ENCODE measurements at places on chromosomes 6 and 20.
A peak's percentile ranks its signal among the peaks of the same experiment; 100 is the strongest.

DNA sequence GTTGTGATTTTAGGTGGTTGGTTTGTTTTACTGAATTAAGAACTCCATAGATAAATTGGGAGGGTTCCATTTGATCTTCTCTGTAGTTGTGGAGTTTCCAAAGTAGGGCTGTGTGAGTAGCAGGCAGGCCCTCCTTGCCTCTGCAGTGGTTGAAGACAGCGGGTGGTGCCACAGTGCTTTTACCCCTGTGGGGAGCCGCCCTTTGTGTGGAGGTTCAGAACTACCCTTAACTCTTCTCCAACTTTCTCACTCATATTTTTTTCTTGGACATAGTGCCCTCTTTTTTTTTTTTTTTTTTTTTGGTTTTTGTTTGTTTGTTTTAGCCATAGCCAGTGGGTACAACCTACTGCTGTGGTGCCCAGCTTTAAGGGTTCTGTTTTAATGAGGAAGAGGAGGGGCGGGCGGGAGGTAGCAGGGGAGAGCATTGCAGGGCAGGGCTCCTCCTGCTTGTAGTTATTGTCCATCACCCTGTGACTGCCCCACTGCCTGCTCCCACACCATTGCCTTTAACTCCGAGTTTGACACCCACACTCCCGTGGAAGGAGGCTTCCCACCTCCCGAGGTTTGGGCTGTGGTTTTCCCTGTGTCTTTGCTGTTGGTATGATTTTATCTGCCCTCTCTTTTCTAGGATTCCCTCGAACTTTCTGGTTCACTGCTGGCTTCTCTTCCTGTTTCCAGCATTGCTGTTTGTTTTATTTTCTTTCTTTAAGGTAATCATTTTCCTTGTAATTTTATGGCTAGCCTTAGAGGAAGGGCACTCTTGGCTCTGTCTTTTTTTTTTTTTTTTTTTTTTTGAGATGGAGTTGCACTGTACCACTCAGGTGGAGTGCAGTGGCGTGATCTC lies 50.7 kb downstream of the TIAM2 start:
- DNase-seq, result no peak

GRCh38 chr20:56843386-56843785 lies 214.3 kb downstream of the TFAP2C start:
- no peak for DNase-seq

GRCh38 chr6:71250099-71250602 lies 38.5 kb upstream of the OGFRL1 start:
- DNase-seq, result peak; percentile 70

DNA sequence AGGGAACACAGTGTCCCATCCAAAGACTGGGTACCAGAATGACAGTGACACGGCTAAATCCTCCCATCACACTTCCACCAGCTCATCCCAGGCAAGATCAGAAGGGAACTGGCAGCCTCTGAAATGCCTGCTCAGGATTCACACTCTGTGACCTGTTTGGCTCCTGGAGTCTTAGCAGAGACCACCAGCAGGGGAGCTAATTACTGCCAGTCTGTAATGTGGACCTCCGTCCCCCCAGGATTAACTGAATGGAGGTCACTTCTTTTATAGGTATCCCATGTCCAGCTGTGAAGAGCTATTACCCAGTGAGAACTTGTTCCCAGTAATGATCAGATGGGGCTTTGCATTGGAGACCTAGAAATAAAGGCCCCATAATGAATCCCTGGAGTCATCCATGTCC lies 45.2 kb downstream of the DEFB114 start:
- no peak for DNase-seq

DNA sequence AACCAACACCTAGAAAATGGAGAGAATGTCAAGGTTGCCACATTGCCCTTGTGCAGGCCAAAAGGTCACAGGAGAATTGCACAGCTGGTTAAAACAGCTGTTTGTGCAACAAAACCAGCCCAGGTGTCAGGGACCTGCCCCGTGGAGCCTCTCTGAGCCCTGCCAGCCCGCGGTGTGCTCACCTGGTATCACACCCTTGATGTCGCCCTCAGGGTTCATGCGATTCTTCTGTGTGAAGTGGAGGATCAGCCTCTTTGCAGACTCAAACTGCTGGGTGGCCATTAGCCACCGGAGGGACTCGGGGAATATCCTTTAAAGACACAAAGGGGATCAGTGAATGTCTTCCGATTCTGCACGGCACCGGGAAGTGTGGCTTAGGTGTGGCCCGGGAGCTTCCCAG lies 39.2 kb downstream of the PSMG4 start:
- no peak for DNase-seq

GRCh38 chr6:42779521-42779920 lies 2.3 kb upstream of the BICRAL start:
- no peak for DNase-seq

- no peak for DNase-seq
These were observed 59.6 kb downstream of the EFCAB8 start for GRCh38 chr20:32918296-32918695.

DNA sequence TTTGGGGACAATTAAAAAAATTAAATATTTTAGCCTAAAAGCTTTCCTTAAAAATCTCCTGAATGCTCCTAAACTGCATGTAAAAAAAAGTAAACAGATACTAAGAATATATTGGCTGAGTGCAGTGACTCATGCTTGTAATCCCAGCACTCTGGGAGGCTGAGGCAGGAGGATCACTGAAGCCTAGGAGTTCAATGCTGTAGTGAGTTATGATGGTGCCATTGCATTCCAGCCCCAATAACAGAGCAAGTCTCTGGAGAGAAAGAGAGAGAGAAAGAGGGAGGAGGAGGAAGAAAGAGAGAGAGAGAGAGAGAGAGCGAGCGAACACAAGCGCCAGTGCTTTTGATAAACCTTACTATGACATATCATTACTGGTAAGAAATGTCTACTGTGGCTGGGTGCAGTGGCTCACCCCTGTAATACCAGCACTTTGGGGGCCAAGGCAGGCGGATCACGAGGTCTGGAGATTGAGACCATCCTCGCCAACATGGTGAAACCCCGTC lies 58.8 kb downstream of the FKBP5 start:
- DNase-seq, result no peak

- DNase-seq, result peak; percentile 78
These were observed 25.1 kb upstream of the KIAA0408 start for GRCh38 chr6:127484212-127484863.

- DNase-seq, result peak; percentile 79
These were observed 21.9 kb upstream of the TAF8 start for GRCh38 chr6:42028234-42029061.

DNA sequence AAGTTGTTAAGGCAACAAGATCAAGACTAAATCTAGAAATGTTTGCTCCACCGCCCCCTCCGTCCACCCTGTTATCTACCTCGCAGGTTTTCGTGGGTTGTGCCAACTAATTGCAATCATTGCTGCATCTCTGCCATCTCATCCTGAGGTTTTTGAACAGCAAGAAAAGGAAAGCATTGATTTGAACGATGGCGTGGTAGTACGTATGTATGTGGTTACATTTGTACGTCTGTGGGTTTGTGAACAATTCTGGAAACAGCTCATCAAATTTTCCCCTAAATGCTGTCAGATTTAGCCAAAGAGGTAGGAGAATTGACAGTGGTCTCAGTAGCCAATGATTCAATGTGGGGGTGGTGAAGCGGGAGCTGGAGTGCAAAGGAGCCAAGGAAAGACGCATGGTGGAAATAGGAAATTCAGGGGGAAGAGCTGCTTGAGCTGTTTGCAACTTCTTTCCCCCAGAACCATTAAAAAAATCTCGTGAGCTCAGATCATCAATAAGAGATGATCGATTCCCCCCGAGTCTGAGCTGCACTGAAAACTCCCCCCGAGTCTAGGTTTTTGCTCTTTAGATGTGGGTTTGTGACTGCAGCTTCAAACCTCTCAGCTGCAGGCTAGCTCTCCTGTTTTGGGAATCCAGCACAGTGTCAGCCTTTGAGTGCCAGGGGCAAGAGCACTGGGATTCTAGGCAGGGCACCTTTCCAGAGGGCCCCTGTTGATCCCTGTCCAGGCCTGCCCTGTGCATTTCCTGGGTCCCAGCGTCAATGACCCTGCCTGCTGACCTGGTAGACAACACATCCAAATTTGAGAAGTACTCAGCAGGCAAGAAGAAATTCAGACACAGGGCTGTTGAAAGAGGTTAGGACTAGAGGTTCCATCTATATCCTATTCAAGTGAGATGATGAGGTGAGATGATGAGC lies 72.6 kb upstream of the LY86 start:
- DNase-seq, result no peak

- no peak for DNase-seq
These were observed 201.3 kb downstream of the EPHA7 start for GRCh38 chr6:93218096-93218495.

- DNase-seq, result no peak
These were observed 90.8 kb downstream of the TRMT11 start for GRCh38 chr6:126076992-126077664.

GRCh38 chr6:1230689-1231605 lies 81.0 kb upstream of the FOXQ1 start:
- no peak for DNase-seq

DNA sequence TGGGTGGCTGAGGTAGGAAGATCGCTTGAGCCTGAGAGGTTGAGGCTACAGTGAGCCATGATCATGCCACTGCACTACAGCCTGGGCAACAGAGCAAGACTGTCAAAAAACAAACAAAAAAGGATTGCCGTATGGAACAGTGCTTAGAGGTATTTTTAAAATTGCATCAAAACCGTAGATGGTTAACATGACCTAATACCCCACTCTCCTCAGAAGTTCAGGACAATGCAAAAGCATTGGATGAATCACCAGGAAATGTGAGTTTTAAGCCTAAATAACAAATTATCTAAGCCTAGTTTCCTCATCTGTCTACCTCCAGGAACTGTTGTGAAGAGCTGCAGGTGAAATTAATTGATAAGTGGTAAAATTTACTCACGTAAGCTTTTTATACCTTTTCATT lies 123.8 kb upstream of the ID4 start:
- no peak for DNase-seq

- no peak for DNase-seq
These were observed 49.7 kb downstream of the SYNE1 start for GRCh38 chr6:152587473-152587872.

DNA sequence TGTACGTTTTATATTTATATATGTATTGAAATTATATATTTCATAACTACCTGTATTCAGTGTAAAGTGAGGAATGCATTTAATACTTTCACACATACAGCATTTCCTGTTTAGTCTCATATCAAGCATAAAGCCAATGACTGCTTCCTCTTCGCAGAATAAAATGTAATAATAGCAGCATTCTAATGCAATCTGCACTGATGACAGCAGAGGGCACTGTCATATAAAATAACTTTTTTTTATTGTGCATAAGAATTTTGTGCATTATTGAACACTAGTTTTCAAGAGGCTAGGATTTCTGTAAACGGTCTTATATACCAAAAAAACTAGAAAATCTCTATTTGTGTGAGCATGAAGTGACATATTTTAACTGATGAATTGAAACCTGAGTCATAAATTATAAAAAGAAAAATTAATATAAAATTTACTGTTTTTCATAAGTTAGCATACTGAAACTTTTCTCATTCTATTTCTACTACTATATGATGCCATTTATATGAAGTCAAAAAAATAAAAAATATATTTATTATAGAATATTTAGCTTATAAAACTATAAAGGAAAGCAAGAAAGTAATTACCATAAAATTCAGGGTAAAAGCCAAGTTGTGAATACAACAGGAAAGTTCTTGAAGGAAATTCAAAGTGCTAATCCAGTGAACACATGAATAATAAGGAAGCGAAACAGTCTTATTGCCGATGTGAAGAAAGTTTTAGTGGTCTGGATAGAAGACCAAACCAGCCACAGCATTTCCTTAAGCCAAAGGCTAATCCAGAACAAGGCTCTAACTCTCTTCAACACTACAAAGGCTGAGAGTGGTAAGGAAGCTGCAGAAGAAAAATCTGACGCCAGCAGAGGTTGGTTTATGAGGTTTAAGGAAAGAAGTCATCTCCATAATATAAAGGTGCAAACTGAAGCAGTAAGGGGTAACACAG lies 36.3 kb downstream of the RNF146 start:
- peak; percentile 65 for DNase-seq

DNA sequence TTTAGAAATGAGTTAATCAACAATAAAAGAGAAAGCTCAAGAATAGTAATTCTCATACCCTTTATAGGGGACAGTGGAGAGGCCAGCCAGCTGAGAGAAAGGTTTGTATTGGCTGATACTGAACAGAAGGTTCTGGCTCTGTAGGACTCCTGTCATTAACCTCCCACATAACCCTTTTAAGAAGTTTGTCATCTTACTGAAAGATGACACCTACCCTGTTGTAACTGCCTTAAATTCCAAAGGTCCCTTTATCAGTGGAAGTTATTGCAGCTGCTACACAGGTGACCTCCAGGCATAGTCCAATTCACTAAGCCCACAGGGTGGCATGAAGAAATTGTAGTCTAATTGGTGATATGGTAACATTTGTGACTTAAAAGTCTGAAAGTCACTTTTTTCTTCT lies 790.1 kb downstream of the TENT5A start:
- DNase-seq, result no peak

DNA sequence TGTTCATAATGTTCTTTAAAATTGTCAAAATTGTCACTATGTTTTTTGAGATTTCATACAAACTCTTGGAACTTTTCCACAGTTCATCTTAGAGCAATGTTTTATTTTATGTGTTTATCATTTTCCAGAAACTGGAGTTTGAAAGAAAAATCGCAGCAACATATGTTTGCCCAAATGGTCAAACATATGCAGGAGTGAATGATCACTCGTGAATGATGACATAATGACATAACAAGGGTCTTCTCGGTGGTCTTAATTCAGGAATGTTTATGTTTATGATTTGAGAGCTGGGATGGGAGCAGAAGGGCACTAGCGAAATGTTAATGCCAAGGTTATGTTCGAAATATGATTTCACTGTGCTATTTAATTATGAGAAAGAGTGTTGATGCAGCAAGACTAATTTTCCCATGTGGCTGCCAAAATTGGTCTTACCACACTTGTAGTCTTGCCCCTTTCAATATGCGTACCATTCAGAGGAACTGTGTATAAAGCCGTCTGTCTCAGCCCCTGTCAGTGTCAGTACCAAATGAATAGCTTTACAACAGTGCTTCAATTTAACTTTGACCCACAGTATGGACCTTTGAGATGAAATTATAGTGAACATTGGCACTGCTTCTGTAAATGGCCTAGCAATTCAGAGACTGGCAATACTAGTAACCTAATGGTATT lies 152.3 kb downstream of the CARMIL1 start:
- DNase-seq, result no peak

- no peak for DNase-seq
These were observed 109.6 kb downstream of the SCAF8 start for GRCh38 chr6:154842833-154843232.

GRCh38 chr6:10048370-10049297 lies 366.2 kb downstream of the TFAP2A start:
- DNase-seq, result no peak

DNA sequence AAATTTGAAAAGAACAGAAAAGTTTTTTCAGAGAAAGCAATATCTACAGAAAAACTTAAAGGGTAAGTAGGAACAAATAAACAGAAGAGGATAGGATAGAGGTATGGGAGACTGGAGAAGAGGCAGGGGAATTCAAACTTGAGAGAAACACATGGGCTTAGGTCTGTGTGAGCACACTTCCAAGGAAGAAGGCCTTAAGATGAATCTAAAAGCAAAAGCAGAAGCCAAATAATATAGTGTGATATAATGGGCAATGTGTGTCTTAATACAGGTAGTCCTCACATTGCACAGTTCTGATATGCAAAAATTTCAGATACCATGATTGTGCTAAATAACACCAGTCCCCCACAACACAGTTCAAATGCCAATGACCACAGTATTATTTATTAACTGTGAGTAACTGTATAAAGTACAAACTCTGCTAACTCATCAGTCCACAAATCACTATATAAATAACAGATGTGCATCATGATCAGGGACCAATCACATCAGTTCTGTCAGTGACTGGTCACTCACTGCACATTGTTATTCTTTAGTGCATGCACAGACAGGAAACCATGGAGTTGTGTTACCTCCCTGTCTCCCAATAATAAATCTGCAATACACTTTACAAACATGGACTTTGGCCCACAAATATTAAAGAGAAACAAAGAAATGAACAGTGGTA lies 18.6 kb downstream of the SNX14 start:
- DNase-seq, result peak; percentile 67
